ENCODE measurements at places on chromosomes 3 and 15. TPM values are rescaled to one million over a fixed set of nuclear protein-coding genes. Genes with fewer than 3 reads are reported as not detected.

- no peak for DNase-seq
Measured at GRCh38 chr3:127252446-127252845, 35.4 kb downstream of the PRR20G start.

DNA sequence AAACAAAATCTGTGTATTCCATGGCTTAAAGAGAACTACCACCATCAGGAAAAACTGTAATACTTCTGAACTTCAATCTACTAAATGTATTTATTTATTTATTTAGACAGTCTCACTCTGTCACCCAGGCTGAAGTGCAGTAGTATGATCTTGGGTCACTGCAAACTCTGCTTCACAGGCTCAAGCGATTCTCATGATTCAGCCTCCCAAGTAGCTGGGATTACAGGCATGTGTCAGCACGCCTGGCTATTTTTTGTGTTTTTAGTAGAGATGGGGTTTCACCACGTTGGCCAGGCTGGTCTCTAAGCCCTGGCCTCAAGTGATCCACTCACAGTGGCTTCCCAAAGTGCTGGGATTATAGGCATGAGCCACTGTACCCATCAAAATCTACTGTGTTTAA lies 202.3 kb upstream of the POU1F1 start:
- DNase-seq = no peak

DNA sequence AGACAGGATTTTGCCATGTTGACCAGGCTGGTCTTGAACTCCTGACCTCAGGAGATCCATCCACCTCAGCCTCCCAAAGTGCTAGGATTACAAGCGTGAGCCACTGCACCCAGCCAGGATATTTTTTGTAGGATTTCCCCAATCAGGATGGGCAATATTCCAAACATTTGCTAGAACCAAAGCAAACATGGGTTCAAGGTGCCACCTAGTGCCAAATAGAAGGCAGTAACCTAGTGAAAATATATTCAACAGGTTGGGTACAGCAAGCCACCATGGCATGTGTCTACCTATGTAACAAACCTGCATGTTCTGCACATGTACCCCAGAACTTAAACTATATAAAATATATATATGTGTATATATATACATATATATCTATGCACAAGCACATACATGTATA lies 185.9 kb upstream of the CADM2 start:
- no peak for DNase-seq

GRCh38 chr3:119632216-119632615 lies 28.2 kb downstream of the POPDC2 start:
- no peak for DNase-seq

GRCh38 chr3:118766306-118766669 lies 268.4 kb downstream of the IGSF11 start:
- DNase-seq = no peak

GRCh38 chr3:189790658-189791057 lies 159.5 kb downstream of the TP63 start:
- no peak for DNase-seq

- DNase-seq = no peak
Measured at GRCh38 chr3:106380232-106380631, 511.4 kb upstream of the CBLB start.

DNA sequence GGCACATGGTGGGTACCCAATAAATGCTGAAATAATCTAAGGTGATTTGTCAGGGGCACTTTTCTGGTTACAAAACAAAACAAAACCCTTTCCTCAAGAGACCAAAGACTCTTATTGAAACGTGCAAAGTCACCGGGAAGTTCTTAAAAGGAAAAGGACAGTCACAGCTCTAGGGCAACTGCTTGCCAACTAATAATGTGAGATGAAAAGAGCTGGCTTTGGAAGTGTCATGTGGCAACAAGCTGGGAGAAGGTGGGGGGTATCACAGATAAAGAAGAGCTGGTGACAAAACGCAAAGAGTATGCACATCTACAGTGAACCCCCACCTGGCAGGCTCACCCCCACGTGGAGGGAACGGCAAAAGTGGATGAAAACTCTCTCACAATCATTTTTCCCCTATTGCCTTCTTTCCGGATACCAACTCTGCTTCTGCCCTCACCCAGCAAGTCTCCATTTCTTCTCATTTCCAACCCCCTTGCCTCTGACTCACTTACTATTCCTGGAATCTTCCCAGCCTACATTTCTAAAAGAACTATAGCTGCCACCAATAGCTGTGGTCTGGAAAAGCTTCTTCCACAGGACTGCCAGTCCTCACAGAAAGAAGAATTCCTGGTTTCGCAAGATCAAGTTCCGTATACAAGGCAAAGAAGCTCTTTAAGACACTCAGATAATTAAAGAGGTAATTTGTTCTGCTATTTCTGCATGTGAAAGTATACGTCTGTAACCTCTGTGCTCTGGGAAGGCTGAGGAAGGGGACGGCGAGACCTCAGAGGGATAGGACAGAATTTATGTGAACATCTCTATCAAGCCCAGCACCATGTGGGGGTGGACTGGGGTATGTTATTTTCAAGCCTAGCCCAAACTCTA lies 21.8 kb upstream of the ANPEP start:
- no peak for DNase-seq

DNA sequence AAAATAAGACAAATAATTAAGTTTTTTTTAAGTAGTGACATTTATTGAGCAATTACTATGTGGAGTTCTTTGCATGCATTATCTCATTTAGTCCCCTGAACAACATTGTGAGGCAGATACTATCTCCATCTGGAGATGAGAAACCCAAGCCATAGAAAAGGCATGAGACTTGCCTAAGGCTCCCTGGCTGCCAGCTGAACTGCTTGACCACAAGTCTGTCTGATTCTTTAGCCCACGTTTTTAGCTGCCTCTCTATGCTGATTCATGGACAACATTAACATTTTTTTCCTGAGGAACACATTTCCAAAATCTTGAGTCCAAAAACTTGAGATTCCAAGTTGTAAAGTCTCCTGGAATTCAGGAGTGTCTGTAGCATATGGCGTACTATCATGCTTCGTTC lies 263.6 kb upstream of the GOLGA6L4 start:
- DNase-seq = no peak

Gene CIDEC
- total RNA-seq = 880 TPM

DNA sequence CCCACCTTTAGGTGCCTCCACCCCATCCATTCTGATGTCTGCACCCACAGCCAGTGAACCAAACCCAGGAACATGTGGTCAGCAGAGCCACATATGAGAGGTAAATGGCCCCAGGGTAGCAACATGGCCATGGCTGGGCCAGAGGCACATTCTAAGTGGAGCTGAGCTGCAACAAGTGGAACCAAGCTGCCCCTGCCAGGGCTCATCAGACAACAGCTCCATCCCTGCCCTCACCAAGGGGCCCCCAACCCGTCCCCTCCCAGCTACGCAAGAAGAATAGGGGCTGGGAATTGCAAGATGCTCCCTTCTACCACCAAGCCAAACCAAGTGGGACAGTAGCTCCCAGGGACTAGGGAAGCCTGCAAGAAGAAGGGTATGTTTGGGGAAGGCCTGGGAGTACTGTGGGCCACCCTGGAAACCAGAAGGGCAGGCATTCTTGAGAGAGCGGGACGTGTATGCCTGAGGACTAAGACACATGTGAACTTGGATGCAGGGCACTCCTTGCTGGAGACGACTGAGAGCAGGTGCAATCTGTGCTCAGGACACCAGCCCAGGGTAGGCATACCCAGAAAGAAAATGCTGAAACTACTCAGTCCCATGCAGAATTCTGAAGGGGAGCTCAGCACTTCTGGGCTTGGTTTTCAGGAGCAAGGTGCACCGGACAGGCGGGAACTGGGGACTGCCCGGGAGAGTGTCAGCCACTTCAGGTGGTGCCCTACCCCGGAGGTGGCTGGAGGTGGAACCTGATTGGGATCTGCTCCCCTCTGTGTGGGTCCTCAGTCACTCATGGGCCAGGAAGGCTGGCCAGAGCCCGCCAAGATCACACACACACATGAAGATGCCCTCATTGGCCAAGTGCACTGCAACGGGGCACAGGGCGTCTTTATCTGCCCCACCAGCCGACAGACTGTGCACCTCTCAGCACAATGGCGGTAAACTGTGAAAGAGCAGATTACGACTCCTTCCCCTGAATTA lies 9.5 kb downstream of the MYL3 start:
- peak; percentile 71 for DNase-seq

GRCh38 chr15:38041576-38041975 lies 107.1 kb downstream of the TMCO5A start:
- DNase-seq = no peak

GRCh38 chr3:44926172-44926571 lies 49.8 kb downstream of the ZDHHC3 start:
- no peak for DNase-seq

Gene PLA2G4D
- total RNA-seq = not detected

- DNase-seq = no peak
Measured at GRCh38 chr3:115932807-115933206, 309.5 kb downstream of the GAP43 start.

DNA sequence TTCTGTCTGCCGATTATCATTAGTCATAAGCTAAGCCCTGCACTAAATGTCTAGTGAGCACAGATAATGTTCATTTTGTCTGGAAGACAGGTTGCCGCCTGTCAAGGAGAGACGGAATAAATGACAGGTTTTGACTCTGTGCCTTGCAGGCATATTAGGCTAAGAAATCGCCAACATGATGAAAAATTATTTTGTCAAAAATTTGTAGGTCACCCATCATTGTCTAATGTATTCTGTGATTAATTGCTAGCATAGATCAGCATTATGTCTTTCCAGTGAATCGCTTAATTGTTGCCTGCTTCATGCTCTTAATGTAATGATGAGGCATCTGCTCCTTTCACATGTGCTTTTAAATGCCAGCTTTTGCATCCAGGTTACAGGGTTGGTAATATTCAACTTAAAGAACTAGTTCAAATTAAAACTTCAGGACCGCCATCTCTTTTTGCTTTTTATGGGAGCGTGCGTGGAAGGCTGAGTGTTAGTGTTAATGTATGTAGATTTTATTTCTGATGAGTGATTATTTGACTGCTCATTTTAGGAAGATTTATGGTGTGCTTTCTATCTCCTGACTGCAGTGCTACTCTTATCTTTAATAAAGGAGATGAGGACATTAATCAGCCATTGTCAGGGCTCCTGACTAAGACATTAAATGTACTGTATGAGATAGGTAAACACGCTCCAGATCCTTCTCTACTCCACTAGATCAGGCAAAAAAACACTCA lies 120.8 kb upstream of the MEIS2 start:
- DNase-seq = no peak

- no peak for DNase-seq
Measured at GRCh38 chr3:11643201-11643603, 513 bp downstream of the VGLL4 start.

DNA sequence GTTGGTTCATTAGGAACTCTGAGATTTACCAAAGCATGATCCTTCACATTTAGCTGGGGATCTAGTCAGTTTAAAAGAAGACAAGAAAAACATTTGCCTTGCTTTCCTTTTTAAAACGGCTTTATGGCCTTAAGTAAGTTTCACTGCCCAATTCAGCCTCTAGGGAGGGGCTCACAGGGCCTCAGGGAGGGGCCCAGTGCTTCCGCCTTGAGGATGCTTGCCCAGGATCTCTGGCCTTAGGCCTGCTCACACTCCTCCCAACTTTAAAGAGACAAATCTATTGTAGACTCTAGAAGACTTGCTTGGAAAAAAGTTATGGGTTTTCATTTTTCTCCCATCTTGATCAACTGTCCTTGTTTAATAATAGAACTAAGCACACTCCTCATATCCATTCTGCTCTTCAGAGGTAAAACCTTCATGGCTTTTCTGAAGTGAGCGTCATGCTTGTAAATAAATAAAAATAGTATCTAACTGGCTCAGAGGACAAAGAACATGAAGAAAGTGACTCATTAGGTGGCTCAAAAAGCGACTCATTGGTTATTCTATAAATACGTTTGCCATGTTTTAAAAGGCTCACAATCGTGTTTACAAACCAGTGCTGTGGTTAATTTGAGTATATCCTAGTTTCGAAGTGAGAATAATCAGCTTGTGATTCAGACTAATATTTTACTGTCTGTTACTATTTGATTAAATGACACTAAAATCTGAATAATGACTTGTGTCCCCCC lies 13.7 kb downstream of the PDHB start:
- DNase-seq = no peak

GRCh38 chr15:75195122-75195765 lies 6.4 kb upstream of the C15orf39 start:
- DNase-seq = no peak

GRCh38 chr3:133644768-133645167 lies 17.0 kb downstream of the TOPBP1 start:
- DNase-seq = no peak

Gene GRM2
- 0.22 TPM for total RNA-seq

GRCh38 chr3:111311709-111312235 lies 230.2 kb upstream of the CD96 start:
- no peak for DNase-seq

Gene AMIGO3
- not detected for total RNA-seq

- peak; percentile 88 for DNase-seq
Measured at GRCh38 chr3:126472277-126473006, 3.2 kb downstream of the ZXDC start.

Gene GOLGA8K
- total RNA-seq = 1.2 TPM

- DNase-seq = no peak
Measured at GRCh38 chr3:57856675-57857074, 100.6 kb downstream of the SLMAP start.

DNA sequence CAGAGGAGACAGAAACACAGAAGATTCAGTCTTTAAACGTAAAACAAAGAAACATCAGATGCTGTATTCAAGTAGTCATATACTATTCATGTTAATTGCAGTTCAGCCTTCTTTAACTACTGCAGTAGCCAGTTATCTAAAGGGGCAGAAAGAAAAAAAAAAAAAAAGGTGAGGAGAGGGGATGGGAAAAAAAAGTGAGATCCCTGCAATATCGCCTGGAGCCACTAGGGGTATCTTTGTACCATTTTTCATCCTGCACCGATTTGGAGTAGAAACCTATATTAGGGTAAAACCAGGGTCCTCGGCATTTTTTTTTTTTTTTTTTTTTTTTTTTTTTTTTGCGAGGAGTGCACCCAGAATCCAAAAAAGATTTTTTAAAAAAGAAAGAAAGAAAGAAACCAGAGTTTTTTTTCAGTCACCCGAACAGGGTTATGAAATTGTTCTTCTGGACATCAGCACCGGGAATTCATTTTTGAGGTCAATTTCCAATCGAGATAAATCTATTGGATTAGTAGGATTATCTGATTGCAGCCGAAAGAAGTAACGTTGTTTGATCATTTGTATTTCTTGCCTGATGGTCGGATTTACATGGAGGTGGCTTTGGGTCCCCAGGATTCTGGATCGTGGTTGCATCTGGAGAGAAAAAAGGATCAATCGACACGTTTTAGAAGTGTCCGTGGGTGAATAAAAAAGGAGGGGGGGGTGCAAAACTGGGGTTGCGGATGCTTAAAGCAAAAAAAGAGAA lies 186.7 kb downstream of the NLGN1 start:
- no peak for DNase-seq

- no peak for DNase-seq
Measured at GRCh38 chr3:60160111-60160821, 1091.0 kb downstream of the FHIT start.

- no peak for DNase-seq
Measured at GRCh38 chr15:94348084-94348483, 116.7 kb downstream of the MCTP2 start.

DNA sequence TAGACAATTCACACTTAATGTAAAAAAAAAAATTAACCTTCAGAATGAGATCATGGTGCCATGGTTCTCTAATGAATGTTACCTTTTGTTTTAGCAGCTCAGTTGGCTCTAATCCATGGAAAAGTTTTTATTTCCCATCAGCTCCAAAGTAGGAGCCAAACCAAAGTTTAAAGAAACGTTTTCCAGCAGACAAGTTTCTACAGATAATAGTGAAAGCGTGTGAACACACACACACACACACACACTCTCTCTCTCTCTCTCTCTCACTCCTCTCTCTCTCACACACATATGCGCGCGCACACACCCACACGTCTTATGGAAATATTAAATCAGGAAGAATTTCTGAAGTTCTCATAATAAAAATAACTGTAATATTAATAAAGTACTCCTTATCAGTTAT lies 46.9 kb downstream of the MBNL1 start:
- DNase-seq = no peak

- no peak for DNase-seq
Measured at GRCh38 chr15:100794008-100794407, 85.6 kb upstream of the ALDH1A3 start.

All from mesenteric fat pad (tissue), 1 donor.